ENCODE measurements at places on chromosomes 1 and 21.

GRCh38 chr1:165303386-165303785 lies 53.1 kb downstream of the LMX1A start:
- DNase-seq = no peak

DNA sequence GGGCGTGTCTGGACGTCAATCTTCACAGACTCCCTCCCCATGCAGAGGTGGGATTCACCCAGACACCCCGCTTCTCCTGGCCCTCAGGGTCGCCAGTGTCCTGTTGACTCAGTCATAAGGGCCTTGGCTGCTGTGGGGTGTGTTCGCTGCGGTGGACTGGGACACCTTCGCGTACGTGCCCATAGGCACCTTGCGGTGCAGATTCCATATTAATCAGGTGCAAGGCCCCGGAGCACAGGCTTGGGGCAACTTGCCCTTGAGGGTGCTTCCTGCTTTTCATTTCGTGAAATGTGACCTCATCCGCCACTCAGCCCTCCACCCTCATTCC lies 398 bp upstream of the SLC30A10 start:
- DNase-seq = no peak

DNA sequence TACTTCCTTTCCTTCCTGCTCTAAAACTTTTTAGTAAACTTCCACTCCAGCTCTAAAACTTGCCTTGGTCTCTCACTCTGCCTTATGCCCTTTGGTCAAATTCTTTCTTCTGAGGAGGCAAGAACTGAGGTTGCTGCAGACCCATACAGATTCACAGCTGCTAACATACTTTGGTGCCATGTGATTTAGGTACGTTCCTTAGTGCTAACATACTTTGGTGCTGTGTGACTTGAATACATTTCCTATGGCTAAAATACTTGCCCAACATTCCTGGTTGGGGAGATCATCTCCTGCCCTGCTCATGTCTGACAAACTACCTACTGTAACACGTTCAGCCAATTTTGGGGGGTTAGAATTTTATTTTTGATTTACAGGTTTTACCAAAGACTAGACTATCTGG lies 6.8 kb upstream of the ZBTB40 start:
- no peak for DNase-seq

DNA sequence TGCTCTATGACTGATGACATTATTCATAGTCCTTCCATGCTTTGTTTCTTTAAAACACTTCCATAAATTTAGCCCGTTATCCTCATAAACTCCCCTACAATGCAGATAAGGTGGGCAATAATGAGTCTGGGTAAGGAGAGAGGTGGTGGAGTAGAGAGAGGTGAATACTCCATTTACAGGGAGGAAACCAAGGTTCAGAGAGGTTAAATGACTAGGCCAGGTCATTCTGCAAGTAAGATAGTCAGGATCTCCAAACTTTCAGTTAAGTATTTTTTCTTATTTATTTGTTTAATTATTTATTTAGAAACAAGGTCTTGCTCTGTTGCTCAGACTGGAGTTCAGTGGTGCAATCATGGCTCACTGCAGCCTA lies 26.1 kb downstream of the PAFAH2 start:
- no peak for DNase-seq

- peak; percentile 47 for DNase-seq
Observed at GRCh38 chr1:168379104-168379860, 98.6 kb downstream of the TBX19 start.

- DNase-seq = no peak
Observed at GRCh38 chr1:20184997-20185833, 681 bp upstream of the UBXN10 start.

GRCh38 chr1:85576266-85576641 lies 4.3 kb upstream of the CCN1 start:
- no peak for DNase-seq

DNA sequence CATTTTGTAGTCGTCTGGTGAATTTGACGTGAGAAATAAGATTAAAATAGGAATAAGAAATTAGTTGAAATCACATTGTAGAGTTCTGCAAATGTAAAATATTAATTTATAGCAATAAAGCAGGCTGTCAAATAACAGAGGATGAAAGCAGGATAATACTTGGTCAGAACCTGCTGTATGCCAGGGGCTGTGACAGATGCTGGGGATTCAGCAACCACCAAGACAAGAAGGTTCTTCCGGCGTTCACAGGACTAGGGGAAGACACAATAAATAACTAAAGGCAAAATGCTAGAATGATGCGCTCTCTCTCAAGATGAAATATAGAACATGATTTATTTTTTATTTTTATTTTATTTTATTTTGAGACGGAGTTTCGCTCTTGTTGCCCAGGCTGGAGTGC lies 6.8 kb upstream of the PARK7 start:
- DNase-seq = no peak

DNA sequence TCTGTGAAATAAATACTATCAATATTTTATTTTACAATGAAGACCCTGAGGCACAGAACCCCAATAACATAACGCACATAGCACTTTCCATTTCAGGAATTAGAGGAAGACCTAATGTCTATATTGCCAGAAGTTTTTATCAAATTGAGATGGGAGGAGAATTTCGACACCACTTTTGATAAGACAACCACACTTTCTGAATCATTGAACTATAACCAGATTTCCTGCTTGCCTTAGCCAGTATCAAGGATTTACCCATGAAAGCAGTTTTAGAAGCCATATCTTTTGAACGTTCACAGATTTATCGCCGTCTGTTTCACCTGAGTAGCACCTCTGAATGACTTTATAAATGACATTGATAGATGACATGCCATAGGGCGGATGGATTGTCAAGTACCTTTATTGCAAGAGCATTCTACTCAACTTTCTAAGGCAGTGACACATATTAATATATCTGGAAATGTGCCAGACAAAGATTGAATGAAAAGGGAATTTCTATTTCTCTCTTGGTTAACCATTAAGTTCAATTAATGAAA lies 768.4 kb downstream of the LTN1 start:
- DNase-seq = no peak

DNA sequence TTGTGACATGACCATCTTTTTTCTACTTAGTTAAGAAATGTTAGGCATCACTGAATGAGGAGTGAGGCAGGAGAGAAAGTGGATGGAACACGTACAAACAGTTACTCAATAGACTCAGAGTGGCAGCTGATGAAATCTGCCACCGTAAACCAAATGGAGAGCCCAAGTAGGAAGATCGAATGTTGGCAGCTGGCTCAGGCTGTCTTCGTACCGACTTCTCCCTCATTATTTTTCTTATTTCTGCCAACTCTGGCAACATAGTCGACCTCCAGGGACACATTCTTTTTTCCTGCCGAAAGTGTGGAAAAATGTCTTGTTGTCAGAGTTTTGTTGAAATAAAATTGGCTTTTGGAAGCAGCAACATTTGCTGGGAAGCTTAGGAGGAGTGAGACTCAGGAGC lies 143.3 kb downstream of the GREM2 start:
- DNase-seq = no peak

GRCh38 chr1:217472915-217473314 lies 158.0 kb downstream of the GPATCH2 start:
- DNase-seq = no peak

DNA sequence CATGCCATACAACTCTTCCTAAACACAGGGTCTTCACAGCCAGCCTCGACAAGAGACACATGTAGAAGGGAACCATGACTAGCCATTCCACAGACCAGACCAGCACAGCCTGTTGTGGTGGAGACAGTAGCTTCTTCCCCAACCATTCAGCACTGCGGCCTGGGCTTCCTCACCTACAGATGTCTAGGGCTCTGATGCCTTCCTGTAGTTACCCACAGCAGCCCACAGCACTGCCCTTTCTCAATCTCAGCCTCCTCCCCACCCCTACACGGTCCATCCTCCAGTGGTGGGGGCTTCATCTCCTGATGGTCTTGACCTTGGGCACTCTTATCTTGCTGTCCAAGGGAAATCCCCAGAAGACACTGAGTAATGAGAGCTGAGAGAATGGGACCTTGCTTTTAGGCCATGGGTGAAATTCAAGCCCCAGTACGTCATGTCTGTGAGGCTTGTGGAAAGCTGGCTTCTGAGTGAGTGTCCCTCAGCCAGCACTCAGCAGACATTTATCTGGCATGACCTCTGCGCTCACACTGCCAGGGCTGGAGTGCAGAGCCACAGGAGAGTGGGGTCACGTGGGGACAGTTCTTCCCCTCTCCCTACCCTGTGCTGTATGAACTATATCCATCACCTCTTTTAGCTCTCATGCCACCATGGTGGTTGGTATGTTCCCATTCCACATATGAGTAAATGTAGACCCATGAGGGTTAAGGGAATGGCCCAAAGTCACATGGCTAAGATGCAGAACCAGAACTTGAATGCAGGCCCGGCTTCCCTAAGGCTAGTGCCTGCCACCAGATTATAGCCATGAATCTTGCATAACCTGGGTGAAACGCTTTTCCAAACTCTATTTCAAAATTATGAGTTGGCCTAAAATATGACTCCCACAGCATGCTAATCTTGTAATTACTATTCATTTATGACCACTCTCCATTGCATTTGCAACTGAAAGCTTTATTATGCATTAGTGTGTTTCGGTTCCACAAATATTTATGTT lies 104.7 kb downstream of the HIVEP3 start:
- no peak for DNase-seq

GRCh38 chr1:29120947-29121485 lies 2.7 kb downstream of the TMEM200B start:
- DNase-seq = peak; percentile 41

DNA sequence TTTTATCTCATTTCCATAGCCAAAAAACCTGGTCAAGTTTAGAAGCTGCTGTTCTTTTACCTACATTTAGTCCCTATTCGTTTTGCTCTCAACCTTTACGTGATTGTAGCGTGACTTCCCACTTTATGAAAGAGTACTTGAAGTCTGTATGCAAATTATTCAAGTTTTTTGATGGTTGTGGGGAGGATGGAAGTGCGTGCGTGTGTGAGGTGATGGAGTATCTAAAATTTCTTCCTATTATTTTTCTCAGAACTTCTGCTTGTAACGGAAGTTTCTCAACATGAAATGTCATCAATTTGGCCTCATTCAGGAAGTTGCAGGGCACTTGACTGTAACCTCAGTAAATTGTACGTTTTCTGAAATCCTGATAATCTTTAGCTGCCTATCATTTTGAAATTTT lies 64.0 kb downstream of the SAMSN1 start:
- no peak for DNase-seq

- no peak for DNase-seq
Observed at GRCh38 chr1:34362949-34363348, 186.2 kb downstream of the C1orf94 start.

GRCh38 chr1:155893389-155894142 lies 17.6 kb downstream of the RIT1 start:
- DNase-seq = peak; percentile 70

Measured in A549 (cell line).